Activated naive CD8-positive, alpha-beta T cell treated with anti-CD3 and anti-CD28 coated beads, Interleukin-2, amount 10 ng/mL, durations not matched to agents 7 days and 5 days (primary cell): ENCODE measurements at places on chromosomes 7 and 10.
A peak's percentile ranks its signal among the peaks of the same experiment; 100 is the strongest.

GRCh38 chr10:90777621-90778020 is 80.2 kb downstream of the HTR7 start:
- DNase-seq = no peak

DNA sequence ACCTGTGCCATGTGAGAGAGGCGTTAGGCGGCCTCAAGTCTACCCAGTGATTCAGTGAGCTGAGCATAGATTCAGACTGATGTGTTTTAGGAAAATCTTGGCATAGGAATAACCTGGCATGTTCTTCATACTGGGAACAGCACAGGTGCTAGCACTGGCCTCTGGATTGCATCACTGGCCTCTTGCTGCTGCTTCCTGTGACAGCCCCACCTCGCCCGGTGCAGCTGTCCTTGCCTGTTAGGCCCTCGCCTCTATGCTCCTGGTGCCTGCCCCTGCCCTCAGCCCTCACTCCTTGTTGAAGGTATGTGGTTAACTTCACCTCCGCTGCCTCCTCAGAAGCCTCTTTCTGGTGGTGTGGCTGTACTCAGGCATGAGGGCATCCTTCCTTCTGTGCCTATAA is 46.2 kb downstream of the BLNK start:
- no peak for DNase-seq

- no peak for DNase-seq
Observed at GRCh38 chr7:132255115-132255797, 321.0 kb downstream of the PLXNA4 start.

GRCh38 chr7:134903073-134903790 is 83.1 kb upstream of the AGBL3 start:
- DNase-seq = no peak

GRCh38 chr7:44194069-44194468 is 4.8 kb upstream of the GCK start:
- no peak for DNase-seq

- DNase-seq = no peak
Observed at GRCh38 chr10:71314694-71315225, 4.3 kb upstream of the SLC29A3 start.

DNA sequence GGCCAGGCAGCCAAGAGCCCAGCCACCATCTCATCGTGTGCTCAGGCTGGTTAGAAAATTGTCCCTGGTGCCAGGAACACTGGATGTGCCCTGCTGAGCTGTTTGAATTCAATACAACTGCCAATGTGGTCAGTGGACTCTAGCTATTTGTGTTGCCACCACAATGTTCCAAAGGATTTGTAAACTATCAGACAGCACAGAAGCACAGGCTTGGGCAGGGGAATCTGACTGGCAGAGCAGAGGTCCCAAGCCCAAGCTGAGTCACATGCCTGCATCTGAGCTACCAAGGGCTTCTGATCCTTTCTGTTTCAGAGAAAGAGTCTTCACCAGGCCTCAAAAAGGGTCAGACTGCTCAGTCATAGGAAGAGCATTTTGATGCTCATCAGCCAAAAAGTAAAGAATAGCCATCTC is 232.1 kb upstream of the SEMA3C start:
- no peak for DNase-seq

DNA sequence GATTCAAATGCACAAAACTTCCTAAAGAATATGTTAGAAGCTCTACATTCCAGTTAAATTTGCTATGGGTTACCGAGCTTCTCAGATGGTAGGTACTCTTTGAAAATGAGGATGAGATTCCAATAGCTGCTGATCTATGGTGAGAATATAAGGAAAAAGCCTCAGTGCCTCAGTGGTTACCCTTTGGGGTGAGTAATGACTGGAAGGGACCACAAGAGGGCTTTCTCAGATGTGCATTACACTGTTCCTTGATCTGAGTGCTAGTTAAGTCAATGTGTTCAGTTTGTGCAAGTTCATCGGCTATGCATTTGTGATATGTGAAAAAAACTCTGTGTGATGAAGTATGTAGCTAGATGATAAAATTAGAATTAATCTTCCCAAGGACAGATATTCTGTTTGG is 3.5 kb downstream of the NRCAM start:
- DNase-seq = no peak

DNA sequence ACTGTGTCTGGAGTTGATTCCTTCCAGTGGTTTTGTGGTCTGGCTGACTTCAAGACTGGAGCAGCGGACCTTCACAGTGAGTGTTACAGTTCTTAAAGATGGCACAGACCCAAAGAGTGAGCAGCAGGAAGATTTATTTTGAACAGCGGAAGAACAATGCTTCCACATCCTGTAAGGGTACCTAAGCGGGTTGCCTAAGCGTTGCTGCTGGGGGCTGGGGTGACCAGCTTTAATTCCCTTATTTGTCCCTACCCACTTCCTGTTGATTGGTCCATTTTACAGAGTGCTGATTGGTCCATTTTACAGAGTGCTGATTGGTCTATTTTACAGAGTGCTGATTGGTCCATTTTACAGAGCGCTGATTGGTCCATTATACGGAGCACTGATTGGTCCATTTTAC is 13.2 kb downstream of the AKR1B15 start:
- no peak for DNase-seq

DNA sequence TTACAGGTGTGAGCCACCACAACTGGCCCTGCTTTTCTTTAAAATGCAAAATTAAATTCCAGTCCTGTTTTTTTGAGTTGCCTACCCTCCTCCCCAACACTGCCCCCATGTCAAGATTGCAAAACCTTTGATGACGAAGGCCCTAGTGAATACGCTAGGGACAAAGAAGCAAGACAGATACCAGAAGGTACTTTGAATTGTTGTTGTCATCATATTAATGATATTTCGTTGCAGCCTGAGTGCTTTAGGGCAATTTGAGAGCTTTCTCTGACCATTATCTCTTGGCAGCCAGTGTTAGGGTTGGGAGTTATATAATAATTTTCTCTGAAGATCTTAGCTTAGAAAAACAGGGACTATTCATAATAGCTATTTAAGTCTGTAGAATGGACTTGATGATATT is 7.1 kb downstream of the CCSER2 start:
- no peak for DNase-seq

- DNase-seq = no peak
Observed at GRCh38 chr10:97159646-97160305, 26.0 kb downstream of the SLIT1 start.

- no peak for DNase-seq
Observed at GRCh38 chr7:25167262-25167843, 42.3 kb upstream of the CYCS start.

DNA sequence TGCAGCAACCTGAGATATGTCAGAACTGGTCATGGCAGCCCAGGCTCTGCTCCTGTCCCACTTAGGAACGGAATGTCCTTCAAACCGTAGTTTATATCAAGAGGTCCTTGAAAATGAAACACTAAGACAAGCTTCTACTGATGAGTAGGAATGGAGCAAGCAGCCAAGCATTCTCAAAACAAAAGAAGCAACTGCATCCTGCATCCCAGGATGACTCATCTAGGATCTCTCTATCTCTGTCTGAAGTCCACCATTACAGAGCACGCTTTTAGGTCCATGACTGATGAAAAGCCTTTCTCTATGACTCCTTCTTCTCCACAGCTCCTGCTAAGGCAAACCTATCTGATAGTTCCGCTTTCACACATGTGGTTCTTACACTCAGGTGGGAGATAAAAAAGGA is 16.3 kb downstream of the MBL2 start:
- DNase-seq = no peak

GRCh38 chr7:2032030-2032875 is 200.5 kb downstream of the MAD1L1 start:
- peak; percentile 27 for DNase-seq

DNA sequence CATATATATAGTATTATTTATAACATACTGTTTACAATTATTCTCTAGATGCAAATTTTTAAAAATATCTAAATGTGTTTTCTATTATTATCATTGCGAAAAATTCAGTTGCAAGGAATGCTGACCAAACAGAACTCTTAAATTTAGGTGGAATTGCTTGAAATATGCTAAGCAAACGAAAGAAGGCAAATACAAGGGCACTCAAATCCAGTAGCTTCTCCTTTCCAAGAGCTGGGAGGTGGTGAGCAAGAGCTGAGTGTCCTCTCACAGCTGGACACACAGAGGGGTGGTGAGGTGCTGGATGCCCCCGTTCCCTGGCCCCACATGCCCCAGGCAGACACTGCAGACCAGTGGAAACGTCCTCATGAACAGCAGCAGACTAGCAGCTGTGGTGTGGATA is 166.0 kb downstream of the TAX1BP1 start:
- no peak for DNase-seq

GRCh38 chr10:52004342-52004949 is 305.1 kb upstream of the CSTF2T start:
- no peak for DNase-seq

DNA sequence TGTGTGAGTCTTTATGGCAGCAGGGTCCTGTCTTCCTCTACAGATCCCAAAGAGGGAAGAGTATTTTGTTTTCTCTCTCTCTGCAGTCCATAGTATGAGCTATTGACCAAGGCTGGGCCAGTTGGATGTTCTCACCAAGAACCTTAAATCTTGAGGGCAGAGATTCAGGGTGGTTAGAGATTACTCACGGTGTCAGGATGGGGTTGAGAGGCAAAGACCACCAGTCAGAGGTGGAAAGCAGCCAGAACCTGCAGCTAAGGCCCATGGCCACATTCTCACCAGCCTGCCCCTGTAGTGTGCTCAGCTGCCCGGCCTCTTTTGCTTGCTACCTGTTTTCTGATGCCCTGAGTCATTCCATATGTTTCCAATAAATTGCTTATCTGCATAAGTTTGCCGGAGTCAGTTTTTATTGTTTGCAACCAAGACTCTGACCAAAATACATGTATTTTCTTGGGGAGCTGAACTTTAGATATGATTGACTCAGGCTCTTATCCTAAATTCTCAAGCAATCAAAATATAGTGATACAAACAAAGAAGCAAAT is 67.0 kb downstream of the MAP3K8 start:
- no peak for DNase-seq

DNA sequence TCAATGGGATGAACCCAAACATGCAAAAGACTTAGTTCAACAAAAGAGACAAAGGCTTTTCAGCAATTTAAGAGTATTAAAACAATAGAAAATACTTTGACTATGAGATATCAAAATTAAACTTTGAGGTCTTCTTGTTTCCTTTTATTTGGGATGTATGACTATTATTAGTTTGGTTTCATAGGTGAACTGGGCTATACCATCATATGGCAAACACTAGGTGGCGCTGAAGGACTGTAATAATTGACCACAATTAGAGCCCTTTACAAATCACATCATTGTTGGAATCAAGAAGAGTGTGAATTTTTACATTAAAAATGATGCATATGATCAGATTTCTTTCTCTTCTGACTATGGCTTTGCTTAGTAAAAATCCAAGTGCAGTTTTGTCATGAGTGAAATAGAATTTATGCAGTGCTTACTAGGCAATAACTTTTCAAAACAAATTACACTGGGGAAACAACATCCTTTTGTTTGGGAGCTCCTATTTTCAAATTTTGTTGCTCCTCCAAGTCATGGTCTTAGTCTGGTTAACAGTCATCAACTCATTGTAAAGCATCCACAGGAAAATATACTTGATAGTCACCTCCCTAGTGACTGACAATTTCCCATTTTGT is 14.7 kb upstream of the NXPH1 start:
- no peak for DNase-seq

GRCh38 chr7:139909379-139910050 is 80.5 kb downstream of the TBXAS1 start:
- no peak for DNase-seq

DNA sequence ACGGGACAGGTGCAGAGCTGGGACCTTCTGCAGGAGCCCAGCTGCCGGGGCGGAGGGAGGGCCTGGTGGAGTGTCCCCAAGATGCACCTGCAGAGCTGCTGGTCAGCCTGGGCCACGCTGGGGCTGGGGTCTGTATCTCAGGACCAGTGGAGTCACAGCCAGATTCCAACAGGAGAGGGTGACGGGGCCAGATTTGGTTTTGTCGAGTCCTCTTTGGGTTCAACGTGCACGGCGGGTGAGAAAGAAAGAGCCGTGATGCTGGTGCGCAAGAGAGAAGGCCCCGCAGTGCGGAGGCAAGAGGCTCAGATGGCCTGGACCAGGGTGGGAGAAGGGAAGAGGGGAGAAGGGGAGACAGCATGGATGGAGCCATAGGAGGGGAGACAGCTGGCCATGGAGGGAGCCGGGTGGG is 462.9 kb downstream of the PTPRN2 start:
- no peak for DNase-seq

DNA sequence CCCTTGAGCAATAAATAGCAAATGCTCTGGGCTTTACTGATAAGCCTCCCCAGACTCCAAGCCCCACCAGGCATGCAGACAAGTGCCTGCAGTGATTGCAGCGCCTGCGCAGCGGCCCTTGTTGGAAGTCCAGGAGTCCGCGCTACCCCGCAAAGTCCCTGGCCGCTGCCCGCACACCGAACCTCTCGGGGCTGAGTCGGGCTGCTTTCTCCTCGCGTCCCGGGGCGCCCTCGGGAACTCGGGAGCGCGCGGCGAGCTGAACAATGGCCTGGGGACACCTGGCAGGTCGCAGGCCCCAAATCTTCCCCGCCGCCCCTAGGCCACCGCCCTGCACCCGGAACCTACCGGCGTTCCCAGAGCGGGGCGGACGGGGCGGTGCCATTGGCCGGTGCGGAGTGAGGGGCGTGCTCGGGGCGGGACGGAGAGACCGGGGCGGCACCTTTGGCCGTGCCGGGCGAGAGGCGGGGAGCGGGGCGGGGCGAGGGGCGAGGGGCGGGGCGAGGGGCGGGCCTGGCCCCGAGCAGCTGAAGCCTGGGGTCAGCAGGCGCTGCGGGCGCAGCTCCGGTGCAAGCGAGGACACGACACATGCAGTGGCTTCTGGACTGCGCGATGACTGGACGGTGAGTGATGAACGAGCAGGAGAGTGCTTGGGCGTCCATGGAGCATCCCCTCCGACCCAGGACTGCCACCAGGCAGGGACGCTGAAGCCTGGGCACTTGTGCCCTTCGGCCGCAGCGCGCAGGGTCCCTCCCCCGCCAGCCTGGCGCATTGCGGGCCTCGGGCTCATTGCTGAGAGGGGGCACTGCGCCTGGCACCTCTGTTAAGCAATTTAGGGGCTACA is at the start of gene RASSF4:
RASSF4 (plus strand) TSS at position 556 of the 841 bp plus-strand sequence. CDS start 10,401 bp downstream, outside the sequence.
- peak; percentile 94 for DNase-seq

DNA sequence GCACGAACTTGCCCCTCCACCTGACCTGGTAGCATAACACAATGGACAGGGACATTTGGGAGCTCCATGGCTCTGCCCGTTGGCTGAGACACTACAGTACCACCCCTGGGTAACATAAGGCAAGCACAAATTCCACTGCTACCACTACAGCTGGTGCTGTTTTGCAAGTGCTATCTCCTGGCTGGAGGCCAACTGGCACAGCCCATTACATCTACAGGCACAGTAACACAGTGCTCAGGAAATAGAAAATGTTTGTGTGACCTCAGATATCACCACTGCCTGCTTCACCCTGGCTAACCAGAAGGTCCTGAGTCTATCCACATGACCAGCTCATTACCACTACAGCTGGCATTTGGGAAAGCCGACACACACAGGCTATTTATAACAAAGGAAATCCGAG is 631.1 kb upstream of the MBL2 start:
- DNase-seq = no peak

DNA sequence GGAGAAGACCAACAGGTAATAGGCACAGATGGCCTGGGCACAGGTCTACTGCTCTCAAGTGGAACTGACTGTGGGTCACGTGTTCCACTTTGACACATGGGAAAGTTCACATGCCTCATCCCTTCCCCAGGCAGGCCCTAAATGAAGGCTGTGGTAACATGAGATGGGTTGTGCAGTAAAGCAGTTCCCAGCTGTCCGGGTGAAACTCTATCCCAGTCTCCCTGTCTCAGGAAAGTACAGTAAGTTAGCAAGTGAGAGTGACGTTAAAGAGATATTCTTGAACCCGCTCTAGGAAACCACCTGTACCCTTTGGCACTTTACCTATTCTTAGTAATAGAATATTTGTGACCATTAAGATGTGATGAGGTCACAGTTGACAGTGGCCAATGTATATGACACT is 343.7 kb upstream of the AOAH start:
- no peak for DNase-seq

- DNase-seq = no peak
Observed at GRCh38 chr10:16612981-16613355, 91.3 kb upstream of the C1QL3 start.
